Esophagus muscularis mucosa (tissue), 4 donors: ENCODE measurements at places on chromosomes 2 and 18. TPM values are rescaled to one million over a fixed set of nuclear protein-coding genes. Genes with fewer than 3 reads are reported as not detected.

- no peak overlapping the region for H3K27ac ChIP-seq
- H3K4me1 ChIP-seq: peaks cover 28% of the 10 kb centered on the region
- no peak for DNase-seq
- H3K36me3 ChIP-seq: no peaks in the 10 kb centered on the region
These were observed 48.9 kb downstream of the AGAP1 start for GRCh38 chr2:235542733-235543127.

DNA sequence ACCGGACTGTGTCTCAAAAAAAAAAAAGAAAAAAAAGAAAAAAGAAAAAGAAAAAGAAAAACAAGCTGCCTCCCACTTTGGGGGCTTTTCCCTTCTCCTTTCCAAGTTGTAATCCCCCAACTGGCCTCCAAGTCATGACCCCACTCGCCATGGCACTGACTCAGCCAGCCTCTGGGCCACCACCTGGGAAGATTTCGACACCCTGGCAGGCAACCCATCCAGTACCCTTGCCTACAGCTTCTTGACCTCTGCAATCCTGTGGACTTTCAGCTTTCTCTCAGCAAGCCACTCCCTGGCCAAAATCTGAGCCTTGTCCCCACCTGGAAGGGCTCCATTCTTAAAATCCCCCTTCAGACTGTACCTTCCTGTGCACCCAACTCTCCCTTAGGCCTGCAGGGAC is 22.3 kb upstream of the FOSL2 start:
- no peak overlapping the region for H3K27ac ChIP-seq
- DNase-seq: no peak
- H3K27me3 ChIP-seq: no peaks in the 10 kb centered on the region
- H3K36me3 ChIP-seq: no peaks in the 10 kb centered on the region
- H3K4me1 ChIP-seq: no peaks in the 10 kb centered on the region

- H3K36me3 ChIP-seq: no peaks in the 10 kb centered on the region
- H3K4me1 ChIP-seq: no peaks in the 10 kb centered on the region
- H3K27ac ChIP-seq: no peak overlapping the region
These were observed 27.8 kb upstream of the GAREM2 start for GRCh38 chr2:26144953-26145680.

- H3K36me3 ChIP-seq: no peaks in the 10 kb centered on the region
- DNase-seq: no peak
- no peak overlapping the region for H3K27ac ChIP-seq
- H3K27me3 ChIP-seq: no peaks in the 10 kb centered on the region
These were observed 1027.2 kb upstream of the ACVR2A start for GRCh38 chr2:146817613-146818012.

DNA sequence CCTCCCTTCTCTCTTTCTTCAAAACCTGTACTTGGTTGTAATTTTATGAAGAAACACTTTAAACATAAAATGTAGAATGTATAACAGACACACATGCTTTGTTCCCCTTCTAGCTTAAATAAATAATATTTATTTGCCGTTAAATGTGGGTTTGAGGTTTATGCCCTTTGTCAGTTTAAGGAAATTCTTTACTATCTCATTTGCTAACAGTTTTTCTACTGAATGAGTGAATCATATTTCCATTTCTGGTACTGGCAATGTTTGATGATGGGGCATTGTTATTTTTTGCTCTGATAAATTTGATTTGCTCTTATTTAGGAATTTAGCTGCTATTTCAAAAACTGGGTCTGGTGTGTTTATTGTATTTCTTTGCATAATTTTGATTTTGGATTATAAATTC is 555.6 kb downstream of the CCDC85A start:
- no peaks in the 10 kb centered on the region for H3K27me3 ChIP-seq
- H3K36me3 ChIP-seq: no peaks in the 10 kb centered on the region
- no peak for DNase-seq
- H3K4me1 ChIP-seq: no peaks in the 10 kb centered on the region
- no peak overlapping the region for H3K4me3 ChIP-seq
- H3K27ac ChIP-seq: no peak overlapping the region

- no peaks in the 10 kb centered on the region for H3K36me3 ChIP-seq
- peaks cover 27% of the 10 kb centered on the region for H3K4me1 ChIP-seq
- no peak overlapping the region for H3K27ac ChIP-seq
- no peaks in the 10 kb centered on the region for H3K27me3 ChIP-seq
These were observed 52.7 kb upstream of the EML4 start for GRCh38 chr2:42116195-42117181.

- no peak overlapping the region for H3K27ac ChIP-seq
- H3K27me3 ChIP-seq: no peaks in the 10 kb centered on the region
- peaks cover 13% of the 10 kb centered on the region for H3K4me1 ChIP-seq
- H3K4me3 ChIP-seq: no peak overlapping the region
- DNase-seq: no peak
These were observed 56.3 kb downstream of the RPL31 start for GRCh38 chr2:101058386-101058785.

DNA sequence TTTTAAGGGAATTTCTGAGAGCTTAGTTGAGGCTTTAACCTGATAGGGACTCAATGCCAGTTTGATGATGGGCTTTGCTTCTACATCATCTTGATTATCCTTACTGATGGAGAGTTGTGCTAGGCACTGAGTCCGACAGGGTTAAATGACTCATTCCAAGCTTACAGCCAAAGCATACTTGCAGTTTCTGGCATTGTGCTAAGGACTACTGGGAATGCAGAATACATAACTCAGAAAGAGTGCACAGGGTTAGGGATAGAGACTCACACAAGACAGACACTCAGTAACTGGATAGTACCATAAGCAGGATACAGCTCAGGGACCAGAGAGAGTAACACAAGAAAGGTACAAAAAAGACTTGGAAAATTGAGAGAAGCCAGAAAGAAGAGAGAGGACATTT is 94.1 kb upstream of the SLC14A2 start:
- no peak for DNase-seq
- H3K27me3 ChIP-seq: no peaks in the 10 kb centered on the region
- H3K27ac ChIP-seq: peak overlapping the region; percentile 56

- H3K4me3 ChIP-seq: no peak overlapping the region
- no peaks in the 10 kb centered on the region for H3K36me3 ChIP-seq
- no peak for DNase-seq
- no peak overlapping the region for H3K27ac ChIP-seq
These were observed 50.8 kb downstream of the EMILIN2 start for GRCh38 chr18:2897448-2898185.

RALBP1 gene
- 164 TPM for total RNA-seq

PHOSPHO2 gene
- total RNA-seq: 7.2 TPM

PKDCC gene
- 290 TPM for total RNA-seq

DNA sequence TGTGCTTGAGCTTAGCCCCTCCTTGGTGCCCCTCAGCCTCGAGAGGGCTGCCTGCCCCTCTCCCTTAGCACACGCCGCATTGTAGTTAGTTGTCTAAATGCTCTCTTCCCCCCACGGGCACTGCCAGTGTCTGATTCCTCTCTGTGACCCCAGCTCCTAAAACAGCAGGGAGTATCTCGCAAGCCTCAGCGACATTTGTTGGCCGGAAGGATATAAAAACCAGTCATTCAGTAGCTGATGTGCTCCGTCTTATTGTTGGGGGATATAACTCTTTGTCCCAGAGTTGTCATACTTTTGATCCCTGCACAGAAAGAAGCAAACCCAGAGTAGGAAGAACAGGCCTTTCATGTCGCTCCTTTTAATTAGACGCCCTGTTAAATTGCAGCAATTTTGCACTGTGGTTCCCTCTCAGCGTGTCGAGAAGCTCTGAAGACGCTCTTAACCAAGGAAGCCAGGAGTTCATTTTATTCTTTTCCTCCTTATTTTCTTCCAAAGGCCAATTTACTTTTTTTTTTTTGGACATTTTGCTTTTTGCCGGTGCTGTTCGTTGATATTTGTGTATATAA is 201.8 kb downstream of the KLHL29 start:
- no peak for DNase-seq
- H3K36me3 ChIP-seq: no peaks in the 10 kb centered on the region
- H3K27me3 ChIP-seq: no peaks in the 10 kb centered on the region

- no peaks in the 10 kb centered on the region for H3K36me3 ChIP-seq
- H3K27me3 ChIP-seq: no peaks in the 10 kb centered on the region
- no peak overlapping the region for H3K27ac ChIP-seq
- no peak for DNase-seq
- no peak overlapping the region for H3K4me3 ChIP-seq
These were observed 409.2 kb upstream of the HS6ST1 start for GRCh38 chr2:128727914-128728313.

DNA sequence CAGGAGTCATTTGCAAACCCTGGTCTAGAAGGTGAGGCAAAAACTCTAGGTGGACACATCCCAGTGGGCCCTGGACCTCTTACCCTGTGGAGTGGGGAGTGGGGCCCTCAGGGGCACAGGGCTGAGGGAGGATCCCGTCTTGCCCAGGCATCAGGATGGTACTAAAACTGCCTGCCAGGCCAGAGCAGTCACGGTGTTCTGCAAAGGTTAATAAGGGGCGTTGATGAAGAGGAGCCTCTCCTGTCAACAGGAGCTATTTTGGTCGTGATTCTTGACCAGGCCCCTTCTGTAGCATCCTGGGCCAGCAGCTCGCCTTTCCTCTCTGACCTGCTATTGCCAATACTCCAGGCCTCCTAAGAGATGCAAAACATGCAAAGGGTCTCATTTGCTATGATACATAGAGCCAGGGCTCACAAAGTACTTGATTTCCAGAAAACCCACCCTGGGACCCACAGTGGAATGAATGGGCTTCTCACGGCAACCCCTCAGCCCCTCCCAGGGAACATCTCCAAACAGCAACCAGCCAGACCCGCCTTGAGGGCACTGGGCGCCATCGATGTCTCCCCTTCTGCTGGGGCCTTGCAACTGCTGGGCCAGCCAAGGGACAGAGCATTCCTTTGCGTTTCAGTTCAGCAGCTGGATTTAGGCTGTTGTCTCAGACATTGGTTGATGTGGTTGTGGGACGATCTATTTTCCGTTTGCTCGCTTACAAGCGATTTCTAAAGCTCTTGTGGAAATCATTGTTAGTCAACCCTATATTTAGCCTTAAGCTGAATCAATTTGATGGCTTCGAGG is 111.1 kb downstream of the PDCL3 start:
- H3K4me3 ChIP-seq: no peak overlapping the region
- no peak overlapping the region for H3K27ac ChIP-seq
- no peaks in the 10 kb centered on the region for H3K36me3 ChIP-seq
- H3K27me3 ChIP-seq: no peaks in the 10 kb centered on the region
- peak; percentile 87 for DNase-seq

- no peak for DNase-seq
- H3K27me3 ChIP-seq: peaks cover 31% of the 10 kb centered on the region
- no peak overlapping the region for H3K4me3 ChIP-seq
- H3K27ac ChIP-seq: no peak overlapping the region
- H3K36me3 ChIP-seq: no peaks in the 10 kb centered on the region
These were observed 40.7 kb downstream of the DNER start for GRCh38 chr2:229673676-229674075.

KCTD1 gene
- 17.6 TPM for total RNA-seq

DNA sequence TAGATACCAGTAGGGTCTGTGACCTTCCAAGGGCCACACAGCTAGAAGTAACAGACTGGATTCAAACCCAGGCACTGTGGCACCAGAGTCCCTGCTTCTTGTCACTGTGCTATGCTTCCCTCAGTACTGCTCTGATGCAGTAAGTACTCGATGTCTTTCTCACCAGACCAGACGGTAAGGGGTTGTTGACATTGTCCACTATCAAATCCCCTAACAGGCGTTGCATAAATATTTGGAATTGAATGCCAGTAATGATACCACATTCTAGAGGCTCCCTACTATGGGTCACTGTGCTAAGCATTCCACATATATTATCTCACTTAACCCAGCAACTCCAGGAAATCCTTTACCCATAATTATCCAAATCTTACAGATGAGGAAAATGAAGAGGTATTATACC is 223.1 kb downstream of the C1D start:
- H3K4me3 ChIP-seq: no peak overlapping the region
- H3K36me3 ChIP-seq: no peaks in the 10 kb centered on the region
- peaks cover 15% of the 10 kb centered on the region for H3K4me1 ChIP-seq
- H3K27me3 ChIP-seq: no peaks in the 10 kb centered on the region
- peak; percentile 60 for DNase-seq
- H3K27ac ChIP-seq: no peak overlapping the region

DNA sequence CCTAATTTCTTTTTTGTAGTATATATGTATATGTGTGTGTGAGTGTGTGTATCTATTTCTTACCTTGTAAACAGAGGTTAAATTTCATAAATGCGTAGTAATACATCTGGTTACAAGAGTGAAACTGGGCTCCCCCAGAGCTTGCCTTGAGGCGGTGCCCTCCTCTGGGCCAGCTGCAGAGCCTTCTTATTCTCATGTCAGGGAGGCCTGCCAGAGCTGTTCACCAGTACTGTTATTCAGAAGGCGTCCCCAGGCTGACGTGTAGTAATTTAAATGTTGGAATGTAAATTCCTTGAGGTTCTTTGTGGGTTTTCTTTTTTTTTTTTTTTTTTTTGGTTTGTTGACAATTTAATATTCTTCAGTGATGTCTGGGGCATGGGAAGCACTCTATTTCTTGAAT is 11.2 kb downstream of the COPS8 start:
- H3K4me3 ChIP-seq: no peak overlapping the region
- H3K27me3 ChIP-seq: no peaks in the 10 kb centered on the region
- H3K4me1 ChIP-seq: peaks cover 25% of the 10 kb centered on the region
- DNase-seq: no peak
- peaks cover 80% of the 10 kb centered on the region for H3K36me3 ChIP-seq
- H3K27ac ChIP-seq: no peak overlapping the region

- H3K4me1 ChIP-seq: no peaks in the 10 kb centered on the region
- H3K27me3 ChIP-seq: no peaks in the 10 kb centered on the region
- H3K27ac ChIP-seq: no peak overlapping the region
- no peak overlapping the region for H3K4me3 ChIP-seq
- no peaks in the 10 kb centered on the region for H3K36me3 ChIP-seq
- no peak for DNase-seq
These were observed 4.3 kb downstream of the UGT1A9 start for GRCh38 chr2:233676046-233676445.

DNA sequence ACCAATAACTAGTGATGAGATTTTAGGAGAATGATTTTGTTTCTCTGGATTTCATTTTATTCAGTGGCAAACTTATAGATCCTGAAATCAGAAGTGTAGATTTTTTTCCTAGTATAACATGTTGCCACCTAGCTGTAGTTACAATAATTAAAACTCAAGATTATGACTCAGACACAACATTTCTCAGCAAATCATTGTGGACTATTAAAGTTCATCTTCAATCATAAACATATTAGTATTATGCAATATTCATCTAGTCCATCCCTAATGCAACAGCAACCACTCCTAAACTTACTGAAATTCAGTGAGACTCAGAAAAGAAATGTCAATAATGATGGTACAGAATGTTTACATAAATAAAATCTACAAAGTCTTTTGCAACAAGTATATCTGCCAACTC is 51.3 kb downstream of the USP34 start:
- no peak overlapping the region for H3K4me3 ChIP-seq
- H3K27ac ChIP-seq: no peak overlapping the region
- H3K36me3 ChIP-seq: no peaks in the 10 kb centered on the region
- no peak for DNase-seq
- peaks cover 15% of the 10 kb centered on the region for H3K4me1 ChIP-seq
